ENCODE measurements at places on chromosomes 5 and 9. TPM values are rescaled to one million over a fixed set of nuclear protein-coding genes. Genes with fewer than 3 reads are reported as not detected.

Gene IFNA2
- total RNA-seq, result not detected

Gene CMBL
- 48.6 TPM for total RNA-seq

Gene NTMT1
- total RNA-seq, result 66.5 TPM

Gene DOK3
- total RNA-seq, result 3.4 TPM

Gene SHISAL2B
- not detected for total RNA-seq

Gene C9orf50
- total RNA-seq, result not detected

Gene MARCOL
- not detected for total RNA-seq

Gene PAPPA
- 1.1 TPM for total RNA-seq

Gene CDH6
- 2.6 TPM for total RNA-seq

Gene SLC23A1
- not detected for total RNA-seq

Gene SEMA5A
- 25.3 TPM for total RNA-seq

Gene DNM1
- 5.4 TPM for total RNA-seq

Gene PCDHGA5
- 5.3 TPM for total RNA-seq

Gene DRD1
- not detected for total RNA-seq

All from left ventricle myocardium superior (tissue), 1 donor.